ENCODE measurements at places on chromosomes 2 and 18.

DNA sequence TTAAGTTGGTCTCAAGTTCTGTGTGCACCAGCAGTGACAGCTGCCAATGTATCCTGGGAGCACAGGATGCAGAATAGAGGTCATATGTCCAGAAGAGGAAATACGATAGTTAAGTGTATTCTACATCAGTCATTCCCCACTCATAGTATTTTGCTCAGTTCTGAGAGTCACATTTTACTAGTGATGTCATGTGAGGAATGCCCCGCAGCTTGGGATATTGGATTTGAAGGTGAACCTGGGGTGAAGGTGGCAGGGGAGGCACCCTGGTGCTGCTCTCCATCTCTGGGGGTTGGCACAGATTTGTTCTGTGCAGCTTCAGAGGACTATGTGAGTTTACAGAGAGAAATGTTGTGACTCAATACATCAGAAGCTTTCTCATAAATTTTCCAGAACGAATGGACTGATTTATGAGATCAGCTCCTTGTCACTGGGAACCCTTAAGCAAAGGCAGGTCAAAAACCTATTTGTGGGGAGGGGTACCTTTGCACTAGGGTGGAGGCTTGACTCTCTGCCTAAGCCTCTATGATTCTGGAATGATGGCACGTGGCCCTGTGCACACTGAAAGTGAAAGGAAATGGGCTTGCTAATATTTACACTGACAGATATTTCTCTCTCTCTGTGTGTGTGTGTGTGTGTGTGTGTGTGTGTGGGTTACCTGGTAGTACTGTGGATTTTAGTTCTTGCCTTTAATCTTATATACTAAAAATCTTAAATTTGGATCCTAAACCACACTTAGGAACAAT lies 95.9 kb downstream of the NEB start:
- no peak for DNase-seq

- DNase-seq: no peak
Measured at GRCh38 chr18:40313030-40313642, 1641.9 kb upstream of the PIK3C3 start.

- DNase-seq: no peak
Measured at GRCh38 chr18:58861861-58862301, 2.8 kb upstream of the ZNF532 start.

GRCh38 chr2:130310881-130311280 lies 31.8 kb upstream of the IMP4 start:
- no peak for DNase-seq

DNA sequence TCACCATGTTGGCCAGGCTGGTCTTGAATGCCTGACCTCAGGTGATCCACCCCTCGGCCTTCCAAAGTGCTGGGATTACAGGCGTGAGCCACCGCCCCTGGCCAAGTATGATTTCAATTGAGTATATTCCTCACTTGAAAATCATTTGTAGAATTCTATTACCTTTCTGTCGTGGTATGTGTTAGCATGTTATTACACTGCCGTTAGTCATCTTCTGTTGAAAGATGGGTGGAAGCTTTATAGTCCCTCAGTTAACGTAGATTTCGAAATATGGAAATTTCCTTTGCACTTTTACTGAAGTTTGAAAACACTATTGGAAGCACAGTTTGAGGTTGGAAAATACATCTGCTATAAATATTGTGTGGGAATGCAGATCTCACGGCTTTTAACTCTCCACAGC lies 14.7 kb downstream of the NIFK start:
- no peak for DNase-seq

DNA sequence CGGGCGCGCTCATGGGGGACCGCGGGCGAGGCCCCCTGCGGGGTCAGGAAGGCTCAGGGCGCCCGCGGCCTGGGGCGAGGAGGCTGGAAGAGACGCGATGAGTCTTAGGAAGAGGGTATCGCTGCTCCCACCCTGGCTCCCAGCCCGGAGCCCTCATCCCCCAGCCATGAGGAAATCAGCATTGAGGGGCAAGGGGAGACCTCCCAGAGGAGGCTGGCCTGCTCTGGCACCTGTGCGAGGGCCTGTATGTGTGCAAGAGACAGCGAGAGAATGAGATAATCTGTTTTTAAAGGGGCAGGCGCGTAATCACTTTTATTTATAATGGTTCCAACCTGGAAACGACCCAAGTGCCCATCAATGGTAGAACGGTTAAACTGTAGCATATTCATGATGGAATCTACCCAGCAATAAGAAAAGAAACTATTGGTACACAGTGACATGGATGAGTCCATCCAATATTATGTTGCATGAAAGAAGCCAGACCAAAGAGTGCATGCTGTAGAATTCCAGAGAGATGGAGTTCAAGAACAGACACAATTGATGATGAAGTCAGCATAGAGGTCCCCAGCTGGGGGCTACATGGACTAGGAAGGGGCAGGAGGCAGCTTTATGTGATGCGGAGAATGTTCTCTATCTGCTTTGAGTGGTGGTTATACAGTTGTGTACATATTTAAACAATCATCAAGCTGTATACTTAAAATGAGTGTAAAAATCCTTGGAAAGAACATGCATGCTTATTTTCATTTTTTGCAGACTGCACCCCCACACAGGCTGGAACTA lies 14.4 kb downstream of the FBXO41 start:
- no peak for DNase-seq

- DNase-seq: no peak
Measured at GRCh38 chr2:208033701-208034502, 8.6 kb upstream of the PLEKHM3 start.

DNA sequence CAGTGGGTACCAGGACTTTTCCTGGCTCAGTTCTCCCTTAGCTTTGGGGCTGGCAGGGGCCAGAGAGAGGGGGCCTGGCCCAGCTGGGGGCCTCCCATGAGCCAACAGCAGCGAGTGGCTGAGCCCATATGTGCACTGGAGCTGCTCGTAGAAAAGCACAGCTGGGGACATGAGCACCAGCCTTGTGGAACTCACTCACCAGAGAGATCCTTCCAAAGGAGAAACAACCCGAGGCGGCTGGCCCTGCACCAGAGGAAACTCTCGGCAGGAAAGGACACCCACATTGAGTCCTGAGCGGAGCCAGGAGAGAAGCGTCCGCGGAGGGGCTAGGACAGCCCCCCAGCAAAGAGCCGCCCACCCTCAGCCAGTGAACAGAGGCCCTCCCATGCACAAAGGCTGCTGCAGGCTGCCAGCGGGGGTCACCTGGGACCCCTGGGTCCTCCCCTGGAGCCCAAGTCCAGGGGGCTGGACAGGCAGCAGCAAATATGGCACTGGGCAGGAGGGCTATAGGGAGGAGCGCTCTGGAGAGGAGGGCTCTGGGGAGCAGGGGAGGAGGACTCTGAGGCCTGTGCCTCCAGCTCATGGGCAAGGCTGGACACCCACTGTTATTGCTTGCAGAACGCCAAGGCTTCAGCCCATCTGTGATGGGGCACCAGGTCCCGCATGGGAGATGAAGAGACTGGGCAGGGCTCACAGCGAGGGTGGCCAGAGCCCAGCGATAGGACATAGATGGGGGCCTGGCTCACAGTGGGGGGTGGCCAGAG lies 42.1 kb upstream of the SNED1 start:
- DNase-seq: no peak

- DNase-seq: peak; percentile 29
Measured at GRCh38 chr2:44599130-44599529, 237.4 kb downstream of the CAMKMT start.

DNA sequence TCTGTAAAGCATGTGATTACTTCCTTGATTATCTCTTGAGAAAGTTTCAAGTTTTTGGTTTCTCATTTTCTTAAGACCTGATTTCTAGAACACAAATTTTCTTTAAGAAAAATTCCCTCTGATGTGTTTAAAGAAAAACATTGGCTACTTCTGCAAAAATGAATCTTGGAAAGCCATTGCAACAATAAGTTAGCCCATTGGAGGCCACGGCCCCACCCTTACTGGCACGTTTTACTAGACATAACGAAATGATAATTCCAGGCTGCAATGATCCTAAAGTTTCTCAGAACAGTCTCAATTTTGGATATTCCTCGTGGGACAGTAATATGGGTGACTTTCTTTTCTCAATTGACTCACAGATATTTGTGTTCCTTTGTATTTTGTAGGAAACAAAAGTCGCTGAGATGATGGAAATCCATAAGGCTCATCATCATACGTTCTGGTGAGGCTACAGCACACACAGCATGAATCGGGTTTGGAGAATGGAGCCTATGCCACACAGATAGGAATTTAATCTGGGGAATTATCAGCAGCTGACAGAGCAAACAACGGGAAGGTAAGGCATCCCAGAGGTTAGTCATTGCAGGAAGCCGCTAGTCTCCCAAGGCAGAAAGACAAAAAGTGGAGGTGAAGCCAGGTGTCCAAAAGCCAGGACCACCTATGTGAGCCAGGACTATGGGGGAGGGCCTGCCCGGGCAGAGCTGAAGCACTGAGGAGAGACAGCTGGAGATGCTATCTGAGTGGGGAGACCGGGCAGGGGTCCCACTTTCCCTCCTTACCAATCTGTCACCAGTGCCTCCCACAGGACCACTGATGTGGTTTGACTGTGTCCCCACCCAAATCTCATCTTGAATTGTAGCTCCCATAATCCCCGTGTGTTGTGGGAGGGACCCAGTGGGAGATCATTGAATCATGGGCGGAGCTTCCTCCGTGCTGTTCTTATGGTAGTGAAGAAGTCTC lies 35.9 kb downstream of the SOWAHC start:
- no peak for DNase-seq

DNA sequence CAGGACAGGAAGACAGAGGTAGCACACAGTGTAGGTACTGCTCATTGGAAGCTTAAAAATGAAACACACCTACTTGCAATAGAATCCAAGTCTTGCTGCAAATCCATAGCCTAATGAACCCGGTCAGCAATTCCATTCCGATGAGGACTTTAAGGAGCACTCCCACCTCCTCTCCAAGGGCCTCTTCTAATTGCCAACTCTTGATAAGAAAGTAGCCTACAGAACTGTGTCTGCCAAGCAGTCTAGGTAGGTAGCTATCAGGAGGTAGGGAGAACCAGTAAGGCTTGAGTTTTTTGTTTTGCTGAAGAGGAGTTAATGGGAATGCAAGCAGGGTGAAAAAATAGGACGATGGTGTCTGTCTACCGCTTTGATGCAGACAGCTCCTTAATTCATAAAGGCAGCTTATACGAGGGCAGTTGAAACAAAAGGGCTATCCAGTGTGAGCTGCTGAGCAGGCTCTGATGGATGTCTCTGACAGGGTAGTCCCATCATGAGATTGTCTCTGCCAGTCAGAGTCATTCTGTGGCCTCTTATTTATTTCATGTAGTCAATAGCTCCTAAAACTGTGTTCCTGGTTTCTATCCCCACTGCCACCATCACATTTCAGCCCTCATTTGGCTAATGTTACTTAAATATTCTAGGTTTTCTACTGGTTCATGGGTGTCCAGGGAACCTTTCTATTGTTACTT lies 155.6 kb upstream of the DNMT3A start:
- no peak for DNase-seq

GRCh38 chr2:55019526-55020258 lies 30.6 kb downstream of the RTN4 start:
- DNase-seq: no peak

GRCh38 chr18:49733321-49733720 lies 80.0 kb downstream of the ACAA2 start:
- DNase-seq: no peak

- DNase-seq: peak; percentile 50
Measured at GRCh38 chr18:52451256-52451655, 111.3 kb downstream of the DCC start.

- DNase-seq: no peak
Measured at GRCh38 chr2:168323529-168324021, 76.2 kb upstream of the STK39 start.

DNA sequence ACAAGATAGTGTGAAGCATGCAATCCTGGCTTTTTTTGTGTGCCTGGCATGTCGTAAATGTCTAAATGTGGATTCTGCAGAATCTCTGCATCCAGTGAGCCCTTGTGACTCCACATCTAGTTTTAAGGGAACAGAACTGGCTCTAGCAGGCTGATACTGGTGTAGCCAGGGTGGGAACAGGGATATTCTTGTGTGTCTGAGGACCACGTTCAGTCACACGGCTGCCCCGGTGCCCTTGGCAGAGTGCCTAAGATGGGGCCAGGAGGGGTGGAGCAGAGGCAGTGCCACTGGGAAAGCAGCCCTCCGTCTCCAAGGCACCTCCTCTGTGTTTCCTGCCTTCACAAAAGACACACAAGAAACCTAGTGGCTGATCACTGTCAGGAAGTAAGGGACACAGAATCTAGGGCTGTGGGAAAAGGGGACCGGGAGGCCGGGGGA lies 91.5 kb upstream of the PARD3B start:
- DNase-seq: no peak

All from NCI-H1417 treated with DMSO at 0.1 percent for 48 hours (cell line).